ENCODE measurements at places on chromosomes 13 and 19.

GRCh38 chr19:58304748-58305064 is 471 bp upstream of the ERVK3-1 start:
- H3K4me3 ChIP-seq: peak overlapping the region; percentile 93
- no peak for DNase-seq
- H3K36me3 ChIP-seq: peaks cover 76% of the 10 kb centered on the region

GRCh38 chr19:18234194-18234593 is 8.0 kb upstream of the PDE4C start:
- H3K4me1 ChIP-seq: peaks cover 5% of the 10 kb centered on the region
- no peak overlapping the region for H3K4me3 ChIP-seq
- no peaks in the 10 kb centered on the region for H3K36me3 ChIP-seq

GRCh38 chr13:39768962-39769361 is 113.5 kb downstream of the COG6 start:
- H3K36me3 ChIP-seq: no peaks in the 10 kb centered on the region
- H3K4me3 ChIP-seq: no peak overlapping the region
- no peak overlapping the region for H3K27ac ChIP-seq
- DNase-seq: no peak
- no peaks in the 10 kb centered on the region for H3K27me3 ChIP-seq

DNA sequence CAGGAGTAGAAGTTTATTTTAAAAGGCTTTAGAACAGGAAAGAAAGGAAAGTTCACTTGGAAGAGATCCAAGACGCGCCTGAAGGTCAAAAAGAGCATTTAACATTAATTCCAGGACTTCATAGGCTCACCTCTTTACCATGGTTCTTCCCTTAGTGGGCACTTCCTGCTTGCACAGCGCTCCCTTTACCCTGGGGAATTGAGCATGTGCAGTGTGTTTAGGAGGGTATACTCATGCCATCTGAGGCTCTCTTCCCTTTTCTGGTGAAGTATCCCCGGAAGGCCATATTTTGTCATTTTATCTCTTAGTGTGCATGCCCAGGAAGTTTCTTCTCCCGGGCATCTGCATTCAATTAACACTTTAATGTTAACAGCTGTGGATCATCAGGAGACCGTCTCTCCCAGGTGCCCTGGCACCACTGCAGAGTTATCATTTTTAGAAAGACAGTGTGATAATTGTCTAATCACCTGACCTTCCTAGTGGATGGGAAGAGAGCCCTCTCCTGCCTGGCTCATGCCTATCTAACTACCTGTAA is 66.1 kb upstream of the ABCC4 start:
- no peaks in the 10 kb centered on the region for H3K36me3 ChIP-seq
- H3K4me1 ChIP-seq: no peaks in the 10 kb centered on the region
- peaks cover 4% of the 10 kb centered on the region for H3K27me3 ChIP-seq
- no peak overlapping the region for H3K4me3 ChIP-seq

GRCh38 chr19:12796146-12797071 is 5.1 kb downstream of the JUNB start:
- H3K27ac ChIP-seq: peak overlapping the region; percentile 93
- H3K36me3 ChIP-seq: peaks cover 19% of the 10 kb centered on the region
- peaks cover 4% of the 10 kb centered on the region for H3K27me3 ChIP-seq
- peak; percentile 83 for DNase-seq
- H3K4me3 ChIP-seq: peak overlapping the region; percentile 59

GRCh38 chr13:114134944-114135610 is 2.7 kb upstream of the RASA3 start:
- peaks cover 22% of the 10 kb centered on the region for H3K27me3 ChIP-seq
- peak overlapping the region; percentile 71 for H3K27ac ChIP-seq
- H3K4me3 ChIP-seq: no peak overlapping the region
- peaks cover 22% of the 10 kb centered on the region for H3K36me3 ChIP-seq

GRCh38 chr19:35049456-35049855 is 7.9 kb downstream of the HPN start:
- no peak for DNase-seq
- peaks cover 33% of the 10 kb centered on the region for H3K27me3 ChIP-seq
- H3K36me3 ChIP-seq: no peaks in the 10 kb centered on the region
- H3K4me3 ChIP-seq: no peak overlapping the region
- H3K4me1 ChIP-seq: peaks cover 10% of the 10 kb centered on the region

GRCh38 chr13:105232439-105232838 is 1303.0 kb downstream of the EFNB2 start:
- no peak overlapping the region for H3K4me3 ChIP-seq
- H3K27ac ChIP-seq: no peak overlapping the region
- DNase-seq: no peak
- no peaks in the 10 kb centered on the region for H3K36me3 ChIP-seq

DNA sequence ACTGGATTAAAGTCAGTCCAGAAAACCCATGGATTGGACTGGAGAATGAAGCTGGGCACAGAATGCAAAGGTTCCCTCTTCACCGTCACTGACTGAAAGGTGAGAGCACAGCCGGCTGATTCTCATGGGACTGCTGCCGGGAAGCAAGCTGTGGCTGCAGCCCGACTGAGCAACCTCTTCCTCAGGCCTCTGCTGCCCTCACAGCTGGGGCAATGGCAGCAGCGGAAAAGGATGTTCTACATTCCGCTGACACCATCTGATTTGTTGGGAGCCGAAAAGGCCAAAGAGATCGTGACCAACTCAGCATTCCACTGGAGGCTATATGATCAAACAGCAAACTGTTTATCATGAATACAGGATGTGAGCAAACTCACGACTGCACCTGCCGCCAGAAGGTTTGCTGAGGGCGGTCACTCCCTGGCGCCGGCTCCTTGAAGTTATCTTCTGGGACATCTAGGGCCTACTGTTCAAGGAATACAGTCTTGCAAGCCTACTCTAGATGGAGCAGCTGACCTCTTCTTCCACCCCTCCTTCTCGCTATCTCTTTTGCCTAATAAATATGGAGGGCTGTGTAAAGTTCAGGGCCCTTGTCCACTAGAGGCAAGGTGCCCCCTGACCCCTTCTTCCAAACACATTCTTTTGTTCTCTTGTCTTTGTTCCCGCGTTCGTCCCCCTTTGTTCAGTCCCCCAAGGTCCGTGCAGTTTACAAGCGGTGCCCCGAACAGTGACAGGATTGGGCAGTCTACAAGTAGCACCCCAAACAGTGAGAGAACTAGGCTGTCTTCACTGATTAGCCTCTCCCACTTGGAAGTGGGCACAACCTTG is 19.6 kb upstream of the SIGLEC6 start:
- H3K27ac ChIP-seq: peak overlapping the region; percentile 11
- peaks cover 64% of the 10 kb centered on the region for H3K4me1 ChIP-seq
- no peak for DNase-seq
- H3K36me3 ChIP-seq: peaks cover 2% of the 10 kb centered on the region
